Activated CD8-positive, alpha-beta memory T cell treated with anti-CD3 and anti-CD28 coated beads for 24 hours (primary cell): ENCODE measurements at places on chromosomes 3 and 15.

DNA sequence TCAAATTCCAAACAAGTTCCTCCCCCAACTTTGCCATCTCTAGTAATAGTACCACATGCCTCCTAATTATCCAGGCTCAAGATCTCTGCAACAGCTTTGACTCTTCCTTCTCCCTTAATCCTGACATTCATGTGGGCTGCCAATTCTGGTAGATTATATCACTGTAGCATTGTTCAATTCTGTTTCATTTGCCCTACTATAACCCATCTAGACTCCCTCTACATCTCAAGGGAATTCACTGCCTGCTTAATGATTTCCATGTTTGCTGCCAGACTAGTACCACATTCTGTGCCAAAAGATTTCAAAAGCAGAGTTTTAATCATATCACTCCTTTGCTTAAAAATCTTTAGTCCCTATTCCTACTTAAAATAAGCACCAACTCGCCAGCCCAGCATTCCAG is 34.6 kb upstream of the PPIB start:
- DNase-seq, result no peak

DNA sequence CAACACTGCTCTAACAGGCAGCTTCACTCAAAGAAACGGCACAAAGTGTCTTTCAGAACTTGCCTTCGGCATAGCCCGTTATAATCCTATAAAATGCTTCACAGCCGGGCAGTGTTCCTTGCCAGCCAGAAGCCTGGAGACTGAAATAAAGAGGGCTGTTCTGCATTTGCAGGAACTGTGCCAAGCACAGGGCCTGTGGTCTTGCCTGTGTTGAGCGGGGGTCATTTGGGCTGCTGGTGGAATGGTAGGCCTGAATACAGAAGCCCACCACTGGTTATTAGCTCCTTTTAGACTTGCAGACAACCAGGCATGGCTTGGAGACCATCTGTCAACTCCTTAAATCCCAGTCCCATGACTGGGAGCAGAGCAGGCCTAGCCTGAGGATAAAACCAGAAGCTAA is 4.7 kb upstream of the ARHGEF3 start:
- DNase-seq, result no peak

- no peak for DNase-seq
These were observed 22.7 kb upstream of the CHL1 start for GRCh38 chr3:173886-174285.

DNA sequence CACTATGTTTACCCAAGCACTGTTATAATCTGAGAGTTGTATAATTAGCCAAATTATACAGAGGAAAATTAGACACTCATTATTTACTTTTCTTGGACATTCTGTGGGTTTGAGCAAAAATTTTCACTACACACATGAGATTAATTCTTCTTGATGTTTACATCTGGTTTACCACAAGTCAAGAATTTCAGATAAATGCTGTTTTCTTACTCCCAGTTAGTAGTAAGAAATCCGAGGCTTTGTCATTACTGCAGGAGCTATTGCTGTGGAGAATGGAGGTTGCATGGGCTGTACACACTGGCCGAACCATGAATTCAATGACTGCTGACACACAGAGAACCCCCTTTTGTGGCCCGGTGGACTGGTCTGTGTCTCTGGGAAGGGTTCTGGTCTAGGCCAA is 207.7 kb upstream of the CFAP20DC start:
- DNase-seq, result no peak

DNA sequence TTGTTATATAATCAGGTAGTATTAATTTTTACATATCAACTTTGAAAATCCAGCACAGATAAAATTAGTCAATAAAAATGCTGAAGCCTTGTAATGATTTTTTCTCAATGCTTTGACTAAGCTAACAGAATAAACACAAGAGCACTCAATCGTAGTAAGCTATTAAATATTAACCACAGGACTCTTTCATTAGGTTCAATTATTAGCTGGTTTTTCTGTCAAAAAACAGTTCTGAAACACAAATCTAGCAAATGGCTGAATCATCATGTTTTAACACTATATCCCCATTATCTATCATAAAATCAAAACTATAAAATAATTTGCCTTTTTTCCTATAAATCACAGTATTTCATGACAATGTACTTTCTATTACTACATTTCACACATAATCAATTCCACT is 69.6 kb downstream of the PLOD2 start:
- DNase-seq, result no peak

DNA sequence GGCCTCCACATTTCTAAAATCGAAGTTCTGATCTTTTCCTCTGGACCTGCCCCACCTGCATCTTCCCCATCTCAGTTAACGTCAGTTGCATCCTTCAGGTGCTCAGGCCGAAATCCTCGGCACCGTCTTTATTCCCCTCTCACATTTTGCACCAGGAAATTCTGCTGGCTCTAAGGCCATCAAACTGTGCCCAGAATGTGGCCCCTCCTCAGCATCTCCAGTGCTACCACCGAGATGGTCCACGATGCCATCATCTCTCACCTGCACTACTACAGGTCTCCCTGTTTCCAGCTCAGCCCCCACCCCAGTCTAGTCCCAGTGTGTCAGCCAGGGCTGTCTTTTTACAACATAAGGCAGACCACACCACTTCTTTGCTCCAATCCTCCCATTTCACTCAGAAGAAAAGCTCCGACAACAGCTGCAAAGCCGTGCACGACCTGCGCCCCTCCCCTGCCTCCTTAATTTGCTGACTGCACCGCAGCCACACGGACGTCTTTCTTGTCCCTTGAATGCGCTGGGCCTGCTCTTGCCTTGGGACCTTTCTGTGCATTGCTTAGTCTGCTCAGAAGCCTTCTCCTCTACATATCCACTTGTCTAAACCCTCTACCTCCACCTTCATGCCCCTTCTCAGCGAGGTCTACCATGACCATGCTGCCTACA is 14.4 kb downstream of the MUC20 start:
- no peak for DNase-seq

- DNase-seq, result no peak
These were observed 10.9 kb downstream of the KBTBD13 start for GRCh38 chr15:65087411-65087810.

DNA sequence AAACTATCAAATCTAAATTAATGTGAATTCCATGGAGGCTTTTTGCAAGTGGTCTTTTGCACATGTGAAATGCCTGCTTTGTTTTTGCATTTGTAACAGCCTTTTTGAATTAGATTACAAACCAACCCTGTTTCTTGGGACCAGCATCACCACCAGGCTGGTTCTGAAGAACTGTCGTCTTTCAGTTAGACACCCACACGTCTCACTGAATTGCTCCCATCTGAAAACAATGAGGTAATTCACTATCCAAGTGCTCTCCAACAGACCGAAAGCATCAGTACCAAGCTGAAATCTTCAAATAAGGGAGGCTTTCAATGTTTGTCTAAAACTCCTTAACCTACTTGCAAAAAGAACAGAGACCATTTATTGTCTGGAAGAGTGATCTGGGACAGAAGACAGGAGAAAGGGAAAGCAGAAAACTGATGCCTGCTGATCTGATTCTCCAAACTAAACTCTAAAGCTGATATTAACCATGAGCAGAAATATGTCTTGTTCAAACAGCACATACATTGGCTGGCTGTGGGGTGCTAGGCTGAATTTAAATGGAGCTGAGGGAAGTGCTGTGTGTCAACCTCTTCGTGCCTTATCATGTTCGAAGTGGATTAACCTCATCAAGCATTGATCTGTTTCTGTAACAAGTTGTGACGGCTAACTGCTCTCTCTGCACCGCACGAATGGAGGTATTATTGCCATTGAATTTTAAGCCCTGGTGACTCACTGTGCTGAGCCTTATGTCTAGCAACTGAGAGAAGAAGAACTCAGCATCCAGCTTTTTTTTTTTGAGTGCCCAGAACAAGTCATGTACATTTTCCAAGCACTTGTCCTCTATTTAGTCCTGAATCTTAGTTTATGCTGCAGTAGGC is 213.7 kb upstream of the P2RY1 start:
- no peak for DNase-seq

DNA sequence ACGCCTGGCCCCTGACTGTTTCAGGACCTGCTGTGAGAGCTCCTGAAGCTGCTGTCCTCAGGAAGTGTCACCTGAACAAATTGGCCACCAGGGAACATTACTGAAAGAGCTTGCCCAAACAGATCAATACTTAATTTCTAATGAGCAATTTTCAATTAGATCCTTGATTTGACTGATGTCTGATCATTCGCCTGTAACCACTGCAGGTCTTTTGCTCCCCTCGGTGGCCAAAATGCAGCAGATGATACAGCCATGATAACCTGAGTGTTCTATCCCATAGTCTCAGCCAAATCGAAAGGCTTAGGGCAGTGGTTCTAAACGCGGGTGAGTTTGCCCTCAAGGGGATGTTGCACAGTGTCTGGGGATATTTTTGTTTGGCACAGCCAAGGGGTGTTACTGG is 57.6 kb upstream of the MEX3B start:
- DNase-seq, result no peak

- DNase-seq, result no peak
These were observed 124.7 kb downstream of the MYRIP start for GRCh38 chr3:39933986-39934693.

GRCh38 chr3:127013758-127014535 is 31.0 kb downstream of the PLXNA1 start:
- no peak for DNase-seq

GRCh38 chr15:70523192-70523591 is 240.2 kb downstream of the UACA start:
- DNase-seq, result no peak

DNA sequence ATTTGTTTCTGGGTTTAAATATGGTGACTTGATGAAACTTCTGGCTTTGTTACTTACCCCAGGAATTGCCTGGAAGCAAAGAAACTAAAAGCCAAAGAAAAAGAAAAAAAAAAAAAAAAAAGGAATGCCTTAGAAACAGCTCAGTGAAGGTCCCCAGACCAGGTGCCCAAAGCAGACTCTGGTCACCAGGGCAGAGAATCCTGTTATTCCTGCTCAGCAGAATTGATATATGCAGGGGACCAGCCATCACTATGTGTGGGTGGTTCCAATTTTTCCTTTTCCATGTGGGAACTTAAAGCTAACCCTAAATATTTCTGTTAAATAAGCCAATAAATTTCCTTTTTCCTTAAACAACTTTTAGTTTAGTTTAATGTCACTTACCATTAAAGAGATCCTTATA is 100.8 kb upstream of the TPRG1 start:
- no peak for DNase-seq

DNA sequence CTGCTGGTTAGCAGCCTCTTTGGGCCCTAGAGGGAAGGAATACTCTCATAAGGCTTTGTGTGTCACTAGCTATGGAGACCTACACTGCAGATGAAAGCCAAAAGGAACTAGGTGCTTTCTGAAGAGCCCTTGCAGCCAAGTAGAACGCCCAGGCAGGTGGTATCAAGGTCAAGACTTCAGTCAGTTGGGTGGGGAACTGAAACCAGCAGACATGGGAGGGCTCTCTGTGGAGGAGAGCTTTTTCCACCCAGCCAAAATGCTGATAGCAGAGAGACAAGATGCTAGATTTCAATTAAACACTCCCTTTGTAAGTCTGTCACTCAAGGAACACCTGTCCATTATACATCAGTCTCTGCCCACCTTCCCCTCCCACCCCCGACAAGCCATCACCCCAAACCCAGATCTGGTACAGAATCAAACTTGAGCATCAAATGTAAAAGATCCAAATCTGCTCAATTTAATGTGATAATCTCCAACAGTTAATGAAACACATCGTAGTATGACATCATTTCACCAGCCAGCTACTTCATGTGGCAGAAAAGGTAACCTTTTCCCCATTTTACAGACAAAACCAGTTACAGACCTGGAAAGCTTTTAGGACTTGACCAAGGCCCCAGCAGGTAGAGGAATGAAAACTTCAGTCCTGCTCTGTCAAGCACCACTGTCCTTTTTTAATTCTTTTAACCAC is 14.6 kb downstream of the MRPS25 start:
- no peak for DNase-seq

- DNase-seq, result no peak
These were observed 194.8 kb upstream of the PFN2 start for GRCh38 chr3:150165396-150166094.

- no peak for DNase-seq
These were observed 627.2 kb downstream of the ZIC1 start for GRCh38 chr3:148036331-148036876.

DNA sequence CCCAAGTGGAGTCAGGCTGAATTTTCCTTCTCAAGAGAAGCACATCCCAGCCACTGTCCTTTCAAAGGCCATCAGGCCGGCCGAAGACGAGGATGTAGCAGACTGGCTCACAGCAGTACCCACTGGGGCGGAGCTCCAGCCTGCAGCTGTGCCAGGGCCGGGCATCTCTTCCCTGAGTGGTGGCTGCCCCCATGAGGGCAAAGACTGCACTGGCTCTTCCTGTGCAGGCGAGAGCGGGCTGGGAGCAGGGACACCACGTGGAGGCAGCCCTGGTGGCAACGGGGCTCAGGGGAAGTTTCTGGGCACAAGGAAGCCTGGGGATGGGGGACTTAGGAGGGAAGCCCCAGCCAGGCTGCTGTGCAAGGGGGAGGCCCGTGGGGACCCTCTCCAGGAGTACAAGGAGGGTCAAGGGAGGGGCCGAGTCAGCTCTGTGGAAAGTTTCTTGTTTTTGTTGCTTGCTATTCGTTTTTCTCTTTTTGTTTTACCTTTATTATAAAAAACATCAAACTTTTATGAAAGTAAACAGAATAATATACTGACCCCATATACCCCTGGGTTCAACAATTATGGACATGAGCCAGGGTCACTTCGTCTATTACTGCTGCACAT is 66.1 kb downstream of the RPN1 start:
- no peak for DNase-seq

DNA sequence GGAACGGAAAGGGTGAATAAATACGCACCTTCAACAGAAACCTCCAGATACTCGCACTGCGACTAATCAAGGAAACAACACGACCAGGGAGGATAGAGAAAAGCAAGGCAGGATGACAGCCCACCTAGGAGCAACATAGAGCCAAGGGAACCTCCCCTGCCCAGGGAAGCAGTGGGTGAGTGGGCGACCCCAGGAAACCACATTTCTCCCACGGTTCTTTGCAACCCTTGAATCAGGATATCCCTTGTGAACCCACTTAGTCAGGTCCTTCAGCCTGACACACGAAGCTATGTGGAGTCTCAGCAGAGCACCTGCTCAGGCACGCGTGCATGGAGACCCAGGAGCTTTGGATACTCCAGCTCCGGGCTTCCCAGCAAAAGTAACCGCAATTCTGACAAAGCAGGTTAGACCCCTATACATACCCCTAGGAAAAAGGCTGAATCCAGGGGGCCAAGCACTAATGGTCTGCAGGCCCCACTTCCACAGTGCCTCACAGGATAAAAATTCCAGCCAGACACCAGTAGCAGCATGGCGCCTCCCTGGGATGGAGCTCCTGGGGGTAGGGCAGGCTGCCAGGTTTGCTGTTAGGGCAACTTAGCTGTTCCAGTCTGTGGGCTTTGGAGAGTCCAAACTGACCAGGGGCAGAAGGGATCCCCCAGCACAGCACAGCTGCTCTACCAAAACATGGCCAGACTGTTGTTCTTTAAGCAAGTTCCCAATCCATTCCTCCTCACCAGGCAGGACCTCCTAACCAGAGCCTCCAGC is 38.4 kb upstream of the PXYLP1 start:
- no peak for DNase-seq

- DNase-seq, result peak; percentile 79
These were observed 52.8 kb downstream of the RGMA start for GRCh38 chr15:93035953-93036810.

DNA sequence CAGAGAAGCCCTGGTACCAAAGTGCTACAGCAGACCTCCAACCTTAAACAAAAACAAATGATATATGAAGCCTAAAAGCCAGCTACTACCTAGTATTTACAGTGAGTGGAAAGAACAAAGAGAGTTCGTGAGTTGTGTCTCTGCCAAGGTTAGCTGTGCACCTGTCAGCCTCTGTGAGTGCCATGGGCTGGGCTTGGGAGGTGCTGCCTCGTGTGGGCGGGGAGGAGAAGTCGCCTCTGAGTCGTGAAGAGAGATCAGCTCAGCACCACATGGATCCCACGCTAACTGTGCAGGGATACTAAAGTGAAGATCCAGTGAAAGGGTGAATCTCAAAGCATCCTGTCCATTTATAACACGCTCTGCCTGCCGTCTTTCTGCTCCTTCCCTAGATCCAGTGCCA is 101.9 kb downstream of the CHDH start:
- no peak for DNase-seq
